ENCODE measurements at places on chromosomes 6 and 20.

DNA sequence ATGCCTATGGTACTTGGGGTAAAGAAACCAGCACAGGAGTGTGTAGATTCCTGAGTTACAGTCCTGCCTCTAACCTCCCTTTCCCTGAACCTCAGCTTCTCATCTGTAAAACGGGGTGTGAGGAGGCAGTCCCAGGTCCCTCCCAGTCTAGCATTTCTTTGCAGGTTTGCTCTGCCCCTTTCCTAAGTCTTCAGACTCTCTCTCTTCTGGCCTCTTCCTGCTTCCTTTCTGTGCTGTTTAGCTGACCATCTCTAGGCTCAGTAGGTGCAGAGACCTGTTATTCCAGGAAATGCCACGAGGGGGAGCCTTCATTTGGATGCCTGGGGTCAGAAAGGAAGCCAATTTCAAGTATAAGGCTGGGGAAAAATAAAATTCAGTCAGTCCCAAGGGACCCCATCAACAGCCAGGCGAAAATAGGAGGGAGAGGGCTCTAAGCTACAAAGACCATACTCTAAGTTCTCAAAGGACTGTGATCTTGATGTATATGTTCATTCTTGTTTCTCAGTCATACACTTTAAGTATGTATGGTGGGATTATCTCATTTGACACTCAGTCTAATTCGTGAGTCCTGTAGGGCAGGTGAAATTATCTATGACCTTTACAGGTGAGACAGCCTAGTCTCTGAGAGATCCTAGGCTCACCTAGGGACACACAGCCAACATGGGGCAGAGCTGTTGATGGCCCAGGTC is 89.1 kb downstream of the NCR2 start:
- peak; percentile 94 for DNase-seq

DNA sequence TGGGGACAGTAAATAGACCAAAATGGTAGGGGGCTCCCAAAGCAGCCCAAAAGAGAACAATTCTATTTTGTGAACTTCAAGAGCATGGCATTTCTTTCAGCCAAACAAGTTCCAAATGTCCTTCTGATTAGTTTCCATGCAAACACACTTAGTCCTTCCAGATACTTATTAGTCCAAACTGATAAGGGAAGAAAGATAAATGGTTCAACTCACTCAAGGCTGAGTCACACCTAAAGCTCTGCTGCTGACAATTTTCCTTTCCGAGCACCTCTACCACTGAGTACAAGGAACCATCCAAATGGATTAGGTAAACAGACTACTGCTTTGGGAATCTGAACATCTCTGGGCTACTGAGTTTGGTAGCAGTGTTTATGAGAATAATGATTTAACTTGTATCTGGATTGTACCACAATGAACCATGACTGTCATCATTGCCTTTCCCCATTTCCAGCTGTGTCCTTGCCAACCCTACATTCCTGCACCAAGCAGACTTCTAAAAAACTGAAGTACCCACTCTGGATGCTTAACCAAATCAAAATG is 71.2 kb downstream of the TNFRSF21 start:
- no peak for DNase-seq

GRCh38 chr20:32481311-32482142 is 103.6 kb downstream of the NOL4L start:
- peak; percentile 55 for DNase-seq

GRCh38 chr20:21901470-21902275 is 196.2 kb downstream of the PAX1 start:
- DNase-seq = no peak

DNA sequence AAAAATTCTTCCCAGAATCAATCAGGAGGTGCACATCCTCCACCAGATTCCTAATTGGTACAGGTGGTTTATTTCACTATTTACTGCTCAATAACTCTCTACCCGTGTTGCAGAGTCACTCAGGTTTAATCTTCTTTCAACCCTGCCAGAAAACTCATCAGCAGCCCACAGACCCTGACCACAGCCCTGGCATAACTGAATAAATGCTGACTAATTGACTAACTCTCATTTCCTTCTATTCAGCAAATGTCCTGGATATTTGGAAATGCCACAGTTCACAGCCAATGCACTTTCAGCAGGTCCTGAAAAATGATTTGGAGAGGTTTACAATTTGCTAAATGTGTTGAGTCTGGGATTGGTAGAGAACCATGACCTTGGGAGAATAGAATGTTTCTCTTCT is 62.3 kb downstream of the TRMT6 start:
- DNase-seq = no peak

GRCh38 chr6:54879188-54879985 is 32.8 kb downstream of the FAM83B start:
- DNase-seq = no peak

DNA sequence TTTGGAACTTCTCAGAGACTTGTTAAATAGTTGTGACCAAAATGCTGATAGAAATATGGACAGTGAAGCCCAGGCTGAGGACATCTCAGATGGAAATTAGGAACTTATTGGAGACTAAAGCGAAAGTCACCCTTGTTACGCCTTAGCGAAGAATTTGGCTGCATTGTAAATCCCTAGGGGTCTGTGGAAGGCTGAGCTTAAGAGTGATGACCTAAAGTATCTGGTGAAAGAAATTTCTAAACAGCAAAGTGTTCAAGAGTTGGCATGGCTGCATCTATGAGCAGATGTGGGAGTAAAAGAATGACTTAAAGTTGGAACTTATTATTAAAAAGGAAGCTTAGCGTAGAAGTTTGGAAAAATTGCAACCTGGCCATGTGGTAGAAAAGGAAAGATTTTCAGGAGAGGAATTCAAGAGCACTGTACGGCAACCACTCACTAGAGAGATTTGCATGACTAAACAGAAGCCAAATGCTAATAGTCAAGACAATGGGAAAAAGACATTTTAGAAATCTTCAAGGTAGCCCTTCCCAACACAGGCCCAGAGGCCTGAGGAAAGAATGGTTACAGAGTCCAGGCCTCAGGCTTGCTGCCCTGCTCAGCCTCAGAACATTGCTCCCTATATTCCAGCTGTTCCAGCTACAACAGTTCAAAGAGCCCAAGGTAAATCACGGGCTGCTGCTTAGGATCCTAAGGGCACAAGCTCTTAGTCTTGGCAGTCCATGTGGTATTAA is 61.6 kb upstream of the TNFRSF21 start:
- no peak for DNase-seq

- DNase-seq = peak; percentile 4
These were observed 131.2 kb upstream of the CDH4 start for GRCh38 chr20:61120595-61121515.

DNA sequence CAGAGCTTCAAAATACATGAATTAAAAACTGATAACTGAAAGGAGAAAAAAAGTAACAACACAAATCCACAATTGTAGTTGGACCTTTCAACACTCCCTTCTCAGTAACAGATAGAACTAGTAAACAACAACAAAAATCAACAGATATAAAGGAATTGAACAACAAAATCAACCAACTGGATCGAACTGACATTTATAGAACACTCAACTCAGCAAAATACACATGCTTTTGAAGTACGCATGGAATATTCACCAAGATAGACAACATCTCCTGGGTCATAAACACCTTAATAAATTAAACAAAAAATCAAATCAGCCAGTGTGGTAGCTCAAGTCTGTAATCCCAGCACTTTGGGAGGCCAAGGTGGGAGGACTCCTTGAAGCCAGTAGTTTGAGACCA is 63.3 kb downstream of the ILRUN start:
- no peak for DNase-seq

- DNase-seq = no peak
These were observed 129.3 kb downstream of the IRF4 start for GRCh38 chr6:520820-521219.
